ENCODE measurements at places on chromosomes 16 and 17.
A peak's percentile ranks its signal among the peaks of the same experiment; 100 is the strongest.

DNA sequence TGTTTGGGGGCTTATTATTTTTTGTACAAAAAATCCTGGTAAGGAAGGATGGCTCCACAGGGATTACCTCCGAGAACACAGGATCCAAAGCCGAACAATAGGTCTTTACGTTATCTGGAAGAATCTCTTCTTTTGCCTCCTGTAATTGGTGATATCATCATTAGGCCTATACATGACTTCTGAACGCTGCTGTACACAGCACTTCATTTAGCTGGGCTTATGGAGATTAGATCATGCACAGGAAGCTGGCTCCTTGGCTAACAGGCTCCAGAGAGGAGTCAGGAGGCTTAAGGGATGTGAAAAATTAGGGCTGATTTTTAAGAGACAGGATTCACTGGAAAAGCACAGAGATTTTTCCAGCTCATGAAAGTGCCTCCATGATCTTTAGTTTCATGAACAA is 54.7 kb downstream of the TANGO6 start:
- DNase-seq: no peak

DNA sequence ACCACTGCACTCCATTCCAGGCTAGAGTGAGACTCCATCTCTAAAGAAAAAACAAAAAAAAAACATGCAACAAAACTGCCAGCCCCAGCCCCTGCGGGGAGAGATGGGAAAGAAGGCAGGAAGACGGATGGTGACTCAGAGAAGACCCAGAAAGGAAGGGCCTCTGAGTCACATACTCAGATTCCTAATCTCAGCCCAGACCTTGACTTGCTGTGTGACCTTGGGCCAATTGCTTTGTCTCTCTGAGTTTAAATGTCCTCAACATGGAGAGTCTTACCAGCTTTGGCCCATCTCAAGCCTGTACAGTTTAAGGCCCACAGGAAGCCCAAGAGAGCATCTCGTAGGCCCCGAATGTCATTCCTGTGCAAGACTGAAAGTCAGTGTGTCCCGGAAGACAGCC is 86.5 kb upstream of the LHX1 start:
- DNase-seq: no peak

GRCh38 chr17:68587847-68588246 is 13.3 kb downstream of the FAM20A start:
- DNase-seq: no peak

DNA sequence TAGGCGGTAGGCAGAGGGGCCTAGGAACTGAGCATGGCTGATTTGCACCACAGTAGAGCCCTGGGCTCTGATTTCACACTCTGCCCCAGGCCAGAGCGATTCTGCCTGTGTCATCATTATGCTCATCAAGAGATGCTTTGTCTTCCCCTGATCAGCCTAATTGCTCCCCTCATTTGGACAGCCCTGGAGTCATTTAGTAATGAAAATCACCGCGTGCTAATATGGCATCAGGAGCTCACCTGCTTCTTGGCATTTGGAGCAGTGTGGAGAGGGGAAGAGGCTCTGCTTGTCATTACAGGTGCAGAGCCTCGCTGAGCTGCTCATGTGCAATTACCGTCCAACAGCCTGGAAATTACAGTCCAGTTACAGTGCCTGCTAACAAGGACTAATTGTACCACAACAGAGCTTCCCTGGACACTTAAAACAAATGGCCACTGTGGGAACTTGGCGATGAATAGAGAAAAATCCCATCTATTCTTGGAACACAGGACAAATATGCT is 157.1 kb upstream of the WSCD1 start:
- no peak for DNase-seq

DNA sequence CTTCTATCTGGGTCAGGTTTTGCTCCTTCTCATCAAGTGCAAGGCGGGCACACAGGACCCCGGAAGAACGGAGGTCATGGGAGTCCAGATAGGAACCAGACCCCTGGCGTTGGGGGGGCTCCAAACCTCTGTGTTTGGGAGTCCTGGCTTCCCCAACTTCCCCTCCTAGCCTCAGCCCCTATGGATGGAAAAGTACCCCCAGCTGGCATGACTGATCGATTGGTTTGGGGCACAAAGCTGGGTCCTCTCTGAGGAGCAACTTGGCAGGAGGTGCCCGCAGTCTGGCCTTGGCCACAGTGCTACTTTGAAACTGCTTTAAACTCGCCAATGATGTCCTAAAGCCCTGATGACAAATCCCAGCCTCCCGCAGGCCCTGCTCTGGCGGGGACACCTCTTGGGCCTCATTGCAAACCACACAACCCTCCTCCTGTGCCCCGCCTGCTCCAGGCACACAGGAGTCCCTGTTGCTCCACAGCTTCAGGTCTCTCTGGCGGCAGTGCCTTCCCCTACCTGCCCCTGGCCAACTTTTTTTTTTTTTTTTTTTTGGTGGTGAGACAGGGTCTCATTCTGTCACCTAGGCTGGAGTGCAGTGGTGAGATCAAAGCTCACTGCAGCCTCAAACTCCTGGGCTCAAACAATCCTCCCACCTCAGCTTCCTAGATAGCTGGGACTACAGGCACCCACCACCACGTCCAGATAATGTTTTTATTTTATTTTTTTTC is 38.0 kb upstream of the SNN start:
- DNase-seq: no peak

DNA sequence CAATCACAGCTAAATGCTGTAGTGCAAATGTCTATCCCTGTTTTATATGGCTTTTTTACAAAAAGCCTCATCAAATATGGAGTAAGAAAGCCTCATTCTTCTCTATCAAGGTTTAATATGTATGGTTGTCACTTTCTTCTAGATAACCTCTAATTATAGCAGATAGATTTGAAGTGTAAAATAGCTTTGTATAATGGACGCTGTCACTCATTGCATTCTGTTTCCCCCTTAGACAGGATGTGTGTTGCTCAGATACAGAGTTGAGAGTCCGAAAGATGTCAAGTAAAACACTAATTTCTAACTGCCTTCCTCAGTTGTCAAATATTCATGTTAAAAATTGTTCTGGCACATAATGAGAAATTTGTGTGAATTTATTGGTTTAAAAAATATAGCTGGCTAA is 88.0 kb downstream of the NLK start:
- no peak for DNase-seq

DNA sequence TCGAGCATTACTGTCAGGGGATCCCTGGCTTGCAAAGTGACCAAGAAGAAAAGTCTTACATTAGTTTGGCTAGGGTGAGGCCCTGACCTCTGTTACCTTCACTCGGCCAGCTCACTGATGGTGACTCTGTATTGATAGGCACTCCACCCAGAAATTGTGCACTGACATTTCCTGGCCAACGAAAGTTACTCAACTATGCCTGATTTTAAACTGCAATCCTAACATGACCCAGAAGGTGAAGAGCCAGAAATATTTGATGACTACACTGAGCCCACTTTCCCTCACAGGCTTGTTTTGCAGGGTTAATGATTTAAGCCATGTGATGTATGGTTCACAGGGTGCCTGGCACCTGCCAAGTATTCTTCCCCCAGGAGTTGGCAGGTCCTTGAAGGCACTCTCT is 208.2 kb upstream of the MAF start:
- no peak for DNase-seq

DNA sequence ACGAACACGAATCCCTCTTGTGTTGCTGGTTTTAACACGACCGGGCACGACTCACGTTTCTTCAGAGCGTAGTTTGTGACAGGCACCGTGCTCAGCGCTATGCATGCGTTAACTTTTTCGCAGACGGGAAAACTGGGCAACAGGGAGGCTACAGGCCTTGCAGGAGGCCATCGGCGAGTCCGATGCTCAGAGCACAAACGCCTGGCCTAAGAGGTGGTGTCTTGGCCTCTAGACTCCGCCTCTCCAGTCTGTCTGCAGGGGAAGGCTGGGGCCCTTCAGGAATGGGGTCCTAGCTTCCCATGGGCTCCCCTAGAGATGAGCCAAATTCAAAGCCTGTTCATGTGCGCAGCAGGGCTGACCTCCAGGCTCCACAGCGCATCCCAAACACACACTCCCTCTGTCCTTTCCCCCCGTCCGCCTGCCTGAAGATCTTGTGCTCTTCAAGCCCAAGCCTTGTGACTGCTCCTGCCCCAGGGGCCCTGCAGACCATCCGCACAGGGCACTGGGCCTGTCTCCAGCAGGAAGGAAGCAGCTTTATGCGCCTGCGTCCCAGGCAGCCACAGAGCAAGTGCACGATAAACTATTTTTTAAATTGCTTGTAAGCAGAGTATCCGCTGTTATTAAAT is 3.1 kb downstream of the CLCN7 start:
- no peak for DNase-seq

GRCh38 chr17:6695051-6695450 is 18.1 kb downstream of the SLC13A5 start:
- DNase-seq: no peak

GRCh38 chr17:1035546-1036170 is 38.7 kb downstream of the TIMM22 start:
- no peak for DNase-seq

DNA sequence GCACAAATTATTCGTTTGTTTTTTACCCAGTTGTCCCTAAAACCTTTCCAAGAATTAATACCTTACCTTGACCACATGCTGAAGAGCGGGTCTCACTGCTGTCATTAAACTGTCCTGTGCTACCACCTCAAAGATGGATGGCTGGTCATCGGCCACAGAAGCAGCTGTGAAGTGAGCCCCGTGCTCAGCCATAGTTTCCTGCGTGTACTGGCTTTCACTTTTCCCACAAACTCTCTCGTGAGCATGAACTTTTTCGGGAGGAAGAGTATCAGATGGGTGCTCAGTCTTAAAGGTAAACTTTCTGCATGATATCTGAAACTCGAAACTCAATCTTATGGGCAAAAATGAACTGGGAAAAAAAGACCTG is 558 bp downstream of the PEX12 start:
- DNase-seq: no peak

- DNase-seq: no peak
Observed at GRCh38 chr17:36149296-36149820, 27.1 kb downstream of the TBC1D3B start.

GRCh38 chr16:67241008-67241900 is 6.0 kb downstream of the FHOD1 start:
- no peak for DNase-seq

DNA sequence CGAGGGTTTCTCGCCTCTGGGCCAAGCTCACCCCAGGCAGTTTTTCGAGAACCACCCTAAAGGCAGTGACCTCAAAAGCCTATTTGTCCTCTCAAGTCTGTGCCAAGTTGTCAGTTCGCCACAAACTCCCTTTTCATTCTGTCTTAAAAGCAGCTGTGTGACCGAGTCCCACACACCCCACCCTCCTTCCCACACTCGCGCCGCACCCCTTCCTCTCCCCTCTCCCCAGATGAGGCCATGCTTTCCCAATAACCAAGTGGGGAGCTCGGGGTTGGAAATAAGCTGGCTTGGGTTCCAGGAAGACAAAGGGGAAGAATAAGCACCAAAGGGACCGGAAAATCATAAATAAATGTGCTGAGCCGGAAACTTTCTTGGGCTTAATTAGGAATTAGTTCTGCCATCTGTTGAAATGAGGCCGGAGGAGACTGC is 36.7 kb downstream of the GRIN2C start:
- DNase-seq: no peak

DNA sequence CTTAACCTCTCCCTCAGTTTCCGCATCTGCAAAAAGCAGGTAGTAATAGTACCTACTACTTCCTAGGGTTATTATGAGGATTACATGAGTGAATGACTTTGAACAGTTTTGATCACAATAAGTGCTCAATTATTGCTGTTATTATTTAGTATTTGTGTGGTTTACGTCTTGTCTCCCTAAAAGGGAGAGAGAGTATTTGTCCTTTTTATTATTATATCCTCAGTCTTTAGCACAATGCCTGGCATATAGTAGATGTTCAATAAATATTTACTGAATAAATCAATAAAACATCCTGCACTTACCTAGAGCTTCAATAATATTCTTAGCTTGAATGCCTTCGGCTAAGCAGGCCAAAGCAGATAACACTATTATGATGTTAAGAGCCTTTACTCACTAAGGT is 160.0 kb downstream of the TANC2 start:
- DNase-seq: no peak

DNA sequence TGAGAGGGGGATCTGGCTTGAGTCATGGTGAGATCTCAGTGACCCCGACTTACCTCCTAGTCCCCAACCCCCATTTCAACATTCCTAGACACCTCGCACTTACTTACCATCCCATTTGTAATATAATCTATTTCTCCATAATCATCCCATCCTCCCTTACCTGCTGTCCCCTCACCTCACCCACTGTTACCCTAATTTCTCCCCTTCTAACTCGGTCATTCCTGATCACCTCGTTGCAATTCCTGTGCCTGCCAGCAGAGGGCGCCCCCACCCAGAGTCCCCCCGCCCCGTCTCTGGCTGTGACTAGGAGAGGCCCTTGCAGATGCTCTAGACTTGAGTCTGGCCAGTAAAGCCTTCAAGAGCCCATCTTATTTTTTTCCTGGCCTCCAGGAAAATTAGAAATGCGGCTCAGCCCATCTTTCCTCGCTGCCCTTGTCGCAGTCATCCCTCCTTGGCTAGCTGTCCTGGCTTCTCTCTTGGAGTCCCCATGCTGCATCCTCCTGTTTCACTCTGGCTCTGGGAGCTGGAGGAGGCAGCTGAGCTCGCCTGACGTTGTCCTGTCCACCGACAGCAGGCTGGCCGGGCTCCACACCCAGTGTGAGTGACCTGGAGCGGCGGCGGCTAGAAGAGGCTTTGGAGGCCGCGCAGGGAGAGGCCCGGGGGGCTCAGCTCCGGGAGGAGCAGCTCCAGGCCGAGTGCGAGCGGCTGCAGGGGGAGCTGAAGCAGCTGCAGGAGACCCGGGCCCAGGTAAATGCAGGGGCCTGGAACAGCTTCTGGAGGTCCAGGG is 5.0 kb downstream of the TBKBP1 start:
- DNase-seq: peak; percentile 27

- DNase-seq: no peak
Observed at GRCh38 chr17:36665417-36665816, 64.0 kb downstream of the MRM1 start.

GRCh38 chr17:29581583-29582253 is 7.7 kb downstream of the GIT1 start:
- DNase-seq: no peak

DNA sequence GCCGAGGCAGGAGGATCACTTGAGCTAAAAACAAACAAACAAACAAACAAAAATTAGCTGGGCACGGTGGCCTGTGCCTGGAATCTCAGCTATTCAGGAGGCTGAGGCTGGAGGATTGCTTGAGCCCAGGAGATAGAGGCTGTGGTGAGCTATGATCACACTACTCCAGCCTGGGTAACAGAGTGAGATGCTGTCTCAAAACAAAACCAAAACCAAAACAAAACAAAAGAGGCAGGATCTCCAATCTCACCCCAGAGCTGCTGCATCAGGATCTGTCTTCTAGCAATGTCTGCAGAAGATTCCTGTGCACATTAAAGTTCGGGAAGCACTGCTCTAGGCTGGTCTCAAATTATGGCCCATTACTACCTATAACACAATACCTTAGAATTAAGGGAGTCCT is 43.1 kb downstream of the MAP2K6 start:
- DNase-seq: no peak

- DNase-seq: no peak
Observed at GRCh38 chr16:81558077-81558443, 113.5 kb downstream of the CMIP start.

DNA sequence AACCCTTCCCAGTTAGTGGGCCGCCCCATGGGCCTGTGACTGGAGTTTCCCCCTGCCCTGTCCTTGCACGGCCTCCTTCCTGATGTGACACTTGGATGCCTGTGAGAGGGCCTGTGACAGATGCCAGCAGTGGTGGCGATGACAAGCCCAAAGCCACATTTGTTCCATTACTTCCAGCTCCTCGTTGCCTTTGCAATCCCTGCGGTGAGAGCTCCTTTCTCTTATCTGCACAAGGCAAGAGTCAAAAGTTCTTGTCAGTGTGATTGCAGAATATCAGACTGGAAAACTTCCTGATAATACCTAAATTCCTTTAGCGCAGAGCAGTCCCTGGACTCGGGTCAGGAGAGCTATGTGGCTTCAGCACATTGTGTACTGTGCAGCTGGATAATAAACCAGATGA is 54.4 kb upstream of the ARHGAP44 start:
- no peak for DNase-seq

GRCh38 chr17:62705778-62706597 is 78.5 kb downstream of the MRC2 start:
- no peak for DNase-seq
